Subcutaneous adipose tissue (tissue), 4 donors: ENCODE measurements at places on chromosomes 5 and 9. TPM values are rescaled to one million over a fixed set of nuclear protein-coding genes. Genes with fewer than 3 reads are reported as not detected.

Gene LCN15
- total RNA-seq = not detected

Gene BNIP1
- 10.7 TPM for total RNA-seq

Gene CRHBP
- total RNA-seq = 2.1 TPM

Gene PCDHA10
- 1.9 TPM for total RNA-seq

Gene C5orf52
- total RNA-seq = not detected

Gene SLC34A1
- not detected for total RNA-seq

Gene CSF2
- not detected for total RNA-seq

Gene SLC45A2
- total RNA-seq = not detected

Gene CDX1
- not detected for total RNA-seq

Gene CCNJL
- 0.16 TPM for total RNA-seq

Gene NTNG2
- total RNA-seq = not detected

Gene MVB12B
- 11.9 TPM for total RNA-seq

Gene LRRC19
- total RNA-seq = not detected

Gene PCDHGA9
- total RNA-seq = 8.3 TPM

Gene KIF12
- not detected for total RNA-seq

Gene SVEP1
- 172 TPM for total RNA-seq

Gene FOXD4
- total RNA-seq = 0.38 TPM

Gene GAS1
- 74.8 TPM for total RNA-seq

Gene GPR151
- not detected for total RNA-seq

Gene PARP8
- total RNA-seq = 31.5 TPM

Gene C5orf46
- not detected for total RNA-seq

Gene AK8
- total RNA-seq = 1.1 TPM

Gene PRUNE2
- 20.7 TPM for total RNA-seq

Gene PNPLA7
- total RNA-seq = 34.3 TPM

Gene FAM169A
- 0.33 TPM for total RNA-seq

Gene CTXN3
- total RNA-seq = not detected

Gene ANKRD20A1
- total RNA-seq = 1.3 TPM

Gene RNF183
- total RNA-seq = not detected

Gene SGTB
- total RNA-seq = 19.4 TPM

Gene BAAT
- total RNA-seq = not detected

Gene GADD45G
- total RNA-seq = 9.5 TPM

Gene DMRT1
- not detected for total RNA-seq

Gene ORM1
- 6.6 TPM for total RNA-seq

Gene C1QTNF3
- total RNA-seq = 4.1 TPM

Gene FOXD4L4
- total RNA-seq = not detected

Gene FBXL7
- total RNA-seq = 25.2 TPM

Gene RNF180
- total RNA-seq = 4.9 TPM

Gene PGM5
- total RNA-seq = 24.0 TPM

Gene PCDHA8
- not detected for total RNA-seq

Gene GHR
- 311 TPM for total RNA-seq

Gene PTCH1
- 12.1 TPM for total RNA-seq
